ENCODE measurements at places on chromosomes 7 and 10.

GRCh38 chr10:91887272-91888076 is 21.8 kb downstream of the FGFBP3 start:
- DNase-seq: no peak

- DNase-seq: no peak
These were observed 3.4 kb downstream of the KCNIP2 start for GRCh38 chr10:101840102-101840684.

- no peak for DNase-seq
These were observed 206.5 kb downstream of the SORCS1 start for GRCh38 chr10:106957823-106958588.

DNA sequence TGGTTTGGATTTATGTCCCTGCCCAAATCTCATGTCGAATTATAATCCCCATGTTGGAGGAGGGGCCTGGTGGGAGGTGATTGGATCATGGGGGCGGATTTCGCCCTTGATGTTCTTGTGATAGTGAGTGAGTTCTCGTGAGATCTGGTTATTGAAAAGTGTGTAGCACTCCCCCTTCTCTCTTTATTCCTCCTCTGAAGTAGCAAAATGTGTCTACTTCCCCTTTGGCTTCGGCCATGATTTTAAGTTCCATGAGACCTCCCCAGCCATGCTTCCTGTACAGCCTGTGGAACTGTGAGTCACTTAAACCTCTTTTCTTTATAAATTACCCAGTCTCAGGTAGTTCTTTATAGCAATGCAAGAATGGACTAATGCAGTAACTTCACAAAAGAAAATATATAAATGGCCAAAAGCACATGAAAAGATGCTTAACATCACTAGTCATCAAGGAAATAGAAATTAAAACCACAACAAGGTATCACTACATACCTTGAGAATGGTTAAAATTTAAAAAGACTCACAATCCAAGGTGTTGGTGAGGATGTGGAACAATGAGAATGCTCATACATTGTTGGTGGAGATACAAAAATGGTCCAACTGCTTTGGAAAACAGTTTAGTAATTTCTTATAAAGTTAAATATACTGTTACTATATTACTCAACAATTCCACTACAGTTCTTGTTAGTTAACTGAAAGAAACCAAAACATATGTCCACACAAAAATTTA is 218.7 kb downstream of the SNX10 start:
- no peak for DNase-seq

DNA sequence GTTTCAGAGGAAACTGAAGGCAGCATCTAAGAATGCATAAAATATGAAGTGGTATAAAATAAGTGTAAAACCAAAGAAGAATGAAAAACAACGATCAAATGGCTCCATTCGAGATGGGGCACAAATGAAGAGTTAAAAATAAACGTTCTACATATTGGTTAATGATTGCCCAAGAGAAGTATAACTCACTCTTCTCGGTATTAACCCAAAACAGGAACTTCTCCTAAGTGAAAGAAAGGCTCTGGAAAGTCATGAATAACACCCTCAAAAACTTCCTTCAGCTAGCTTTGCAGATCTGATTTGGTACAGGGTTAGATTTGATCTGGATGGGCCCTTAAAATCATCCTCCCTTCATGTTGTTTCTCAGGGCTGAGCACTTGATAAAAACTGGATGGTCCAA is 94.3 kb upstream of the ADO start:
- no peak for DNase-seq

GRCh38 chr7:132897093-132897687 is 184.7 kb downstream of the CHCHD3 start:
- no peak for DNase-seq

DNA sequence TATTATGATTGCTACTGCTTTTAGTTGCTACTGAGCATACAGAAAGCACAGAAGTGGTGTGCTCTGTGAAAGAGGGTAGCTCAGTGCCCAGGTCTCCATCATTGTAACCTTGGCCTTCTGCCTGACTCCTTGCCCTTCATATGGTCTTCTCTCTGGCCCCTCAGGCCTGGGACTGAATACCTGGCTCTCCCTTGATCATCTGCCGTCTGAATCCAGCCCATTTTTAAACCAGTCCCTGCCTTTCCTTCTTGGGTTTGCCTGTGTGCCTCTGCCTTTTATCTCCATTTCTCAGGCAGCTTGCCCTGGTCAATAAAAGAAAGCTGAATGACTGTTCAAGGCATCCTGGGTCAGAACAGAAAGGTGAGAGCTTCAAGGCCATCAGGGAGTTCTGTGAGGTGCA is 109.1 kb upstream of the ZNF438 start:
- no peak for DNase-seq

DNA sequence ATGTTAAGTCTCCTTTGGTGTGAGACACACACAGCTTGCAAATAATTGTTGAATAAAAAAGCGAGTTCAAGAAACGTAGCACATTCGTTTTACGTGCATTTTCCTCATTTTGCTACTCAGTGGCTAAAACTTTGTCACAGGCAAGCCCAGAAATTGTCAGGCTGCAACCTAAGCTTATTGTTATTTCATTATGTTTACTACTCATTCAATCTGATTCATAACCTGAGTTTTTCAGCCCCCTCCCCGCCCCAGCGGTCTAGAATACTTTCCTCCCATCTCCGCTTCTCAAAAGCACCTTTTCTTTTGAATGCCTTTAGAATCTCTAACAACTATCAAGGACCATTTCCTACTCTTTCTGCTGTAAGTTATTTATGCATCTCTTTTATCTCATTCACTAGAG is 1.1 kb downstream of the FAM133B start:
- DNase-seq: no peak

- no peak for DNase-seq
These were observed 119.8 kb downstream of the CACNA2D1 start for GRCh38 chr7:82323806-82324205.

Measured in SW 1271 (cell line).